ENCODE measurements at places on chromosomes 6 and 20.

DNA sequence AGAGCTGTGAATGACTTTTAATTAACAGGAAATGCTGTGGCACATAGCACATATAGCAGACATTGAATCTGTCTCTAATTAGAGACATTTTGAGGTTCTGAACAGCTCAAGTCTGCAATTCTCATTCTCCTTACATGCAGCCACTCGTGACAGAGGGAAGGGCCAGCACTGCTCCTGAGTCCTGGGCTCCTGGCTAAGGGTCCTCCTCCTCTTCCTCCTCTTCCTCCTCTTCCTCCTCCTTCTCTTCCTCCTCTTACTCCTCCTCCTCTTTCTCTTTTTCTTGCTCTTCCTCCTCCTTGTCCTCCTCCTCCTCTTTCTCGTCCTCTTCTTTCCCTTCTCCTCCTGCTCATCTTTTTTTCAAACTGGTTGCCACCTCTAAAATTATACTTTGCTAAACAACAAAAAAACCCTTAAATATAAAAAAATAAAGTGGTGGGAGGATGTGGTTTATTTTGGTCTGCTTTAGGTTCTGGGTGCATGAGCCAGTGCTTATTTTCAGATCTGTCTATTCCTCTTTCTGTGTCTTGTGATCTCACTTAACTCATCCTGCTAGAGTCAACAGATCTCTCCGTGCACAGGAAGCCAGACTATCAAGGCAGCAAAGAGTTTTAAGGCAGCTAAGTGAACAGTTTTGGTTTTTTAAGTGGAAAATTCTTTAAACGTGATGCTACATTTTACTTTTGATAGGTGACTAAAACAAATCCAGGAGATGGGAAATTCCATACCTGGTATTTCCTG is 159.3 kb downstream of the CD83 start:
- DNase-seq = no peak

GRCh38 chr6:155493026-155493693 is 37.5 kb upstream of the NOX3 start:
- DNase-seq = no peak

GRCh38 chr6:148004651-148005050 is 338.0 kb upstream of the SASH1 start:
- DNase-seq = no peak

DNA sequence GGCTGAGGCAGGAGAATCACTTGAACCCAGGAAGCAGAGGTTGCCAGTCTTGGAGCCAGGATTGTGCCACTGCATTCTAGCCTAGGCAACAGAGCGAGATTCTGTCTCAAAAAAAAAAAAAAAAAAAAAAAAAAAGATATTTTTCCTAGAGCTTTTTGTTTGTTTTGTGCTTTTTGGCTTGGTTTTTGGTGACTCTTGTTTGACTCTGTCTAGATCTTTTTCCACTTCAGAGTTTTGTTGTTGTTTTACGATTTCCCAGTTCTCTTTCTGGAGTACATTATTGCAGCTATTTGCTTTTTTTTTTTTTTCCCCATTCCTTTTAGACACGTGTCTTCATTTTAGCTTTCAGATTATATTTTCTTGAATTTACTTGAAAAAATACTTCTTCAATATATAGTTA is 67.0 kb upstream of the AKAP12 start:
- no peak for DNase-seq

GRCh38 chr6:56755040-56755439 is 112.4 kb upstream of the DST start:
- no peak for DNase-seq

DNA sequence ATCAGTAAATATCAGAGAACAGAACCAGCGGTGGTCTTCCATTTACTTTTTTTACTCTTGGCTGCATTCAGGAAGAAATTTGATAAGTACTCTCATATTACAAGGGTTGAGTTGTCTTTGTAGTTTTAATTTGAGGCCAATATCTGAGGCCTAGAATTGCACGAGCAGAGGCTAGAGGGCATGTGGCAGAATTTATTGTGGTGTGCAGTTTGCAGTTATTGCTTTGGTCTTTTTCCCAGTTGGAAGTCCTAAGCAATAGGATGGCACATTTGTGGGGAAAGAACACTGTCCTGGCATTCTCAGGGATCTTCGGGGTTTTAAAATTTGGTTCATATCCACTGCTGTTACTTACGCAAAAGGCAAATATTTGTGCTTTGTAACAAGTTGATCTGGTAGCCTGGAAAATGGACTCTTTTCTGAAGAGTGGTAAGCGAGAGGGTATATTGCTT is 66.0 kb downstream of the CTNNBL1 start:
- no peak for DNase-seq

- no peak for DNase-seq
Measured at GRCh38 chr20:20251317-20251716, 116.6 kb upstream of the INSM1 start.

GRCh38 chr20:2700913-2701620 is 8.5 kb downstream of the EBF4 start:
- DNase-seq = no peak

- DNase-seq = no peak
Measured at GRCh38 chr20:38357653-38358207, 11.4 kb downstream of the LBP start.

- DNase-seq = no peak
Measured at GRCh38 chr6:53547166-53547810, 2.4 kb upstream of the GCLC start.

DNA sequence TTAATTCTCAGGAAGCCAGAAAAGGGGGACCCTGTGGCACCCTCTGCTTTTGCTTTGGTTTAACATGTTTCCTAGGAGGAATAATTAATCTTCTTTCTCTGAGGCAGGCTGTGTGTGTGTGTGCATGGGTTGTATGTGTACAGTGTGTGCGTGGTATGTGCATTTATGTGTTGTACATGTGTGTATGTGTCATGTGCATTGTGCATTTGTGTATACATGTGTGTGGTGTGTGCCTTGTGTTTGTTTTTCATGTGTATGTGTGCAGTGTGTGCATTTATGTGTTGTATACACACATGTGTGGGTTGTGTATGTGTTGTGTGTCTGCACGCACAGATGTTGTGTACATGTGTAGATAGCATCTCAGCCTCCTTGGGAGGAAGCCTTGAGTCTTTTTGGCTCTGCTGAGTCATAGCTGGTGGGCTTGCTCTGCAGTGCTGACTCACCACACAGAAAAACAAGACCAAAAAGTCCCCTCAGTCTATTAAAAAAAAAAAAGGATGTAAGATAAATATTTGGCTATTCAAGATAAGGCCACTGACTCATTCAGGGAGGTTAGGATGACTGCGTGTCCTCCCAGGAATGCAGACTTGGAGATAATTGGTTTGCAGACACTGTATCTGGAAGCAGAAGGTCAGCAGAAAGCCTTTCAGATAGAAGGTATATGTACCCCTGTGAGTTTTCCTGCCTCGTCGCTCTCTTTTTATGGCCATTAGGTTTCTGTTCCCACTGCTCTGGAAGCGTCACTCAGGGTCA is 58.6 kb downstream of the SYNJ2 start:
- no peak for DNase-seq

DNA sequence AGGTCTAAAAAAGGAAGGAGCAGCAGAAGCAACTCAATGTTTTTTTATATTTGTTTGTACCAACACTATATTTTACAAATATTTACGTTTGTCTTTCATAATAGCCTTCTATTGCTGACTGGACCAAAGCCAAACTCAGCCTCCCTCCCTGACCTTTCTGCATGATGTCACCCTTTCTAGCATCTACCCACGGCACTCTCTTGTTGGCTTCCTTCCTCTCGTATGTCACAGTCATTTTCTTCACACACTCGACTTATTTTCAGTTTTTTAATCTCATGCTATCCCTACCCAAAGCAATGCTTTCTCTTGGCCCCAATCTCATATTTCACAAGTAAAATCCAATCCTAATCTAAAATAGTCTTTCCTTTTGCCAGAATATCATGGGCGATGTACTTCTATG is 16.3 kb upstream of the FAM8A1 start:
- no peak for DNase-seq

- no peak for DNase-seq
Measured at GRCh38 chr6:28474441-28475219, 31.3 kb upstream of the ZSCAN23 start.

- no peak for DNase-seq
Measured at GRCh38 chr6:103872233-103872632, 987.5 kb downstream of the HACE1 start.

GRCh38 chr20:55961376-55962330 is 43.7 kb downstream of the CBLN4 start:
- DNase-seq = no peak

- DNase-seq = no peak
Measured at GRCh38 chr20:61963885-61964674, 101.6 kb downstream of the TAF4 start.

DNA sequence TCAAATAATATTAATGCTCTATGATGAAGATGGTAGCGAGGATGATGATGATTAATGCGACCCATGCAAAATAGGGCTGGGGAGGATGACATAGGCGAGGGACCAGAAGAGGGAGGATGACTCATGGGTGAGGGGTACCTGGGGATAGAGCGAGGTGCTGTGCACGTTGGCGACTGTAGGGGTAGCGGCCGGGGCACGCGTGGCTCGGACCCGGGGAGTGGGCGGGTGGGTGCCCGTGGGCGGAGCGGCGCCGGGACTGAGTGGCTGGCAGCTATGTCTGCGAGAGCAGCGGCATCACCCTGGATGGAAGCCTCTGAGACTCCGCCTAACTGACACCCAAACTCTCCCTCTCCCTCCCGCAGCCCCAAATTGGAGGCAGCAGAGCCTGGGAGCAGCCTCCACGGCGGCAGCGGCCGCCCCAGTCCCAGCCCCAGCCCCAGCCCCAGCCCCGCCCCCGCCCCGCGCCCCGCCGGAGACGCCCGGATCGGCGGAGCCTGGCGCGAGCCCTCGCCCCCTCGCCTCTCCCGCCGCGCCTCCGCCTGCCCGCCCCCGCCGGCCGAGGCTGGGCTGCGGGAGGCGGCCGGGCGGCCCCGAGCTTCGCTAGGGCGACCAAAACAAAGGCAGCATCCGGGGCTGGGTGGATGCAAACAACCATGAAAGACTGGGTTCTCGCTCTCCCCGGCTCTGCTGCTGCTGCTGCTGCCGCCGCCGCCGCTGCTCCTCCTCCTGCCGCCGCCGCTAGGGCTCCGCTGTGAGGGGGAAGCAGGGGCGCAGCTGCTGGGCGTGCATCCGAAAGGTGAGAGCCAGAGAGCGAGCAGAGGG is at the start of gene RIMS1:
RIMS1 (plus strand) TSS at position 367 of the 822 bp plus-strand sequence. CDS start 474 bp downstream, outside the sequence.
- no peak for DNase-seq

DNA sequence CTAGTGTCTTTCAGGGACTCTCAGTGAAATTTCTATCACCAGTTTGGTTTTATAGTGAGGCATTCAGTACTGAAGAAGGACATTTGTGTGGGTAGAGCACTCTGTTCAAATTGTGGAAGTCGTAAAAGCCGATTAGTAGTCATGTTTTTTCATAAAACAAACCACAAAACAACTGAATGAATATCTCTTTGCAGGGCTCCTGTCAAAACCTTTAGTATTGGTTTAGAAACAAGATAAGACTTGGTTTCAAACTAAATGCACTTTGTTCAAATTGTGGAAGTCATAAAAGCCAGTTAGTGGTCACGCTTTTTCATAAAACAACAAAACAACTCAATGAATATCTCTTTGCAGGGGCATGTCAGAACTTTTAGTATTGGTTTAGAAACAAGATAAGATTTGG is 23.8 kb downstream of the ADGRF4 start:
- no peak for DNase-seq

DNA sequence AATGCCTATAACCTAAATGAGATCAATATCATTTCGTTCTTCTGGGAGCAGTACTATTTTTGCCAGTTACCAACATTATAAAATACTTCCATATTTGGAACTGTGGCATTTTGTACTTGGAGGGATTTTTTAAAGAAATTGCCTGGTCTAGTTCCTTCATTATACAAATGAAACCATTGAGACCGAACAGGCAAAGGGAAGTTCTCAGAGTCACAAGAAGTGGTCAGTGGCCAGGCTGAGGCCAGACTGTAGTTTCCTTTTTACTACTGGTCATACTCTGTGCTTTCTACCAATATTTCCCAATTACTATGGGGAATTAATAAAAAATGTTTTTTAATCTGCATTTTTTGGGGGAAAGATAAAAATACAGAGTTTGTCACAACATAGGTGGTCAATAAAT is 332.0 kb downstream of the NRN1 start:
- no peak for DNase-seq

DNA sequence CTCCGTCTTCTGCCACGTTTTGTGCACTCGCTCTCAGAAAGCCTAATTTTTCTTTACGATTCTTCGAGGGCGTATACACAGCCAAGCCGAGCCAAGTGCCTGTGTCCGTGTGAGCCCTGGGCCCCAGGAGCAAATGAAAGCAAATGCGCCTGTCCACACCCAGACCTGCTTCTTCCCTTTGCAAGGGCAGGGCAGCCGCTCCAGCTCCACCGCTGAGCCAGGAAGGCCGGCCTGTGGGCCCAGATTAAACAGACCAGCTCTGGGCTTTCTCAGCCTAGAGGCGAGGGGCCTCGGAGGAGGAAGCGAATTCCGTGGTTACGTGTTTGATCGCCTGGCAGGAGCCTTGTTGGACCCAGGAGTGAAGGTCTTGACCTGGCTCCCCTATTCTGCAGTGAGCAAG is 184.6 kb downstream of the SMOC2 start:
- DNase-seq = no peak

GRCh38 chr20:17287503-17287902 is 60.7 kb downstream of the PCSK2 start:
- DNase-seq = no peak

DNA sequence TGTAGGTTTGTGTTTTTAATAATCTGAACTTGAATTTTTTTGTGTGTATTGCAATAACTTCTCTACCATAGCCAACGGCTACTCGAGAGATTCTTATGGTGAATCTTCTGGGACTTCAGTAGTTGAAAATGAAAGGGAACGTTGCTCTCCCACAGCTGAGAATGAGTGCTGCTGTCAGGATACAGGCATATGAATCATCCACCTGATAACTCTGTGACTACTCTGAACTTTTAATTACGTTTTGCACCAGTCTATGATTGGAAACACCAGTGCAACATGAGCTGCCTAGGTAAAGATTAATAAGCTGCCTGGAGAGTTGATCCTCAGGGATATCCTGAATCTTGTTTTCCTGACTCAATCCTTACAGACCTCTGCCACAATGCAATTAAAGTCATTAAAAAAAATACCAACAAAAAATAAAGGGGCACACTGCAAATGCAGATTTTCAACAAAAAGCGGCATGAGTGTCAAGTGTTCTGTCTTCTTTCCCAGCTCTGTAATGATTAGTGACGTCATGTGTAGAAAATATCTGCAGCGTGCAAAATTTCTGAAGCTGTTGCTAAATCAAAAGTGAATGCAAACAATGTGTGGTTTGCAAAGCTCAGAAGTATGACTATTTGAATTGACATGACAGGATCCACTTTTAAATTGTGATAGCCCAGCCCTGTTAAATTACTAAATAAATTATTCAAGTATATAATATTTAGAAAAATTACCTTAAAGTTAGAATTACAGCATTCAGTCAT is 432.2 kb downstream of the HTR1B start:
- DNase-seq = no peak

- no peak for DNase-seq
Measured at GRCh38 chr6:22653980-22654610, 84.7 kb downstream of the HDGFL1 start.

- no peak for DNase-seq
Measured at GRCh38 chr20:1964061-1964460, 29.8 kb downstream of the PDYN start.

- DNase-seq = no peak
Measured at GRCh38 chr20:58944610-58945009, 36.4 kb upstream of the NELFCD start.

- no peak for DNase-seq
Measured at GRCh38 chr20:56429502-56429901, 17.4 kb downstream of the CASS4 start.

GRCh38 chr20:60715172-60715571 is 536.9 kb upstream of the CDH4 start:
- no peak for DNase-seq
